ENCODE measurements at places on chromosomes 11 and 22.

GRCh38 chr11:117885777-117886176 is 9.3 kb upstream of the FXYD6 start:
- no peak for DNase-seq

DNA sequence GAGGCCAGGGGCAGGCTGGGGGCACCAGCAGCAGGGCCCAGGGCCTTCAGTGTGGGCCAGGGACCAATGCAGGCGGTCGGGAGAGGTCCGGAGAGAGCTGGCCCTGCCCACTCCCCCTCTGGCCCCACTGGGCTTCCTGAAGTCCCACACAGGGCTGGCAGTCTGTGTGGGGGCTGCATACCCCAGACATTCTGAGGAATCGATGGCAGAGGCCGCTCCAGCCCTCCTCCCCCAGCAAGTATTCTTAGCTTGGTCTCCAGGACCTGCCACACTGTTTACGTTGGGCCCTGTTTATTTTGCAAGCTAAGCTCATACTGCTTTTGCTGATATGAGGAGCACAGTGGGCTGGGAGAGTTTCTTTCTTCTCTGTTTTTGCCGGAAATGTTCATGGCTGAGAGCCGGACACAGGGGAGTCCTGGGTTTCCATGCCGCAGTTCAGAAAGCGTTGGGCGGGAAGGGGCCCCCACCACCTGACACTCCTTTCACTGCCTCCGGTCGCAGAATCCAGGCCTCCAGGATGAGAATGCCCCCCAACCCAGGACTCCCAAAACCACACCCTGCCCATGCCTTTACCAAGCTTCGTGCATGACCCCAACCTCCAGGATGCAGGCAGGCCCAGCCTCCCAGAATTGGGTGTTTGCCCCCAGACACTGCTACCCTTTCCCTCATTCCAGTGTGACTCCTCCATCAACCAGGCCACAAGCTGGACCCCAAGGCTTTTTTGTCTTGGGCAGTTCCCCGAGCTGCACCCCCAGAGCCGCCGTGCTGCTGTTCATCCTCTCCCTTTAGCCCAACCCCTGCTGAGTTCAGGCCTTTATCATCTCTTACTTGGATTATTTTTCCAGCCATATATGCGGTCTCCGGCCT is 81.8 kb upstream of the KCNQ1OT1 start:
- no peak for DNase-seq

GRCh38 chr11:28105869-28106268 is 2.1 kb downstream of the KIF18A start:
- DNase-seq = no peak

DNA sequence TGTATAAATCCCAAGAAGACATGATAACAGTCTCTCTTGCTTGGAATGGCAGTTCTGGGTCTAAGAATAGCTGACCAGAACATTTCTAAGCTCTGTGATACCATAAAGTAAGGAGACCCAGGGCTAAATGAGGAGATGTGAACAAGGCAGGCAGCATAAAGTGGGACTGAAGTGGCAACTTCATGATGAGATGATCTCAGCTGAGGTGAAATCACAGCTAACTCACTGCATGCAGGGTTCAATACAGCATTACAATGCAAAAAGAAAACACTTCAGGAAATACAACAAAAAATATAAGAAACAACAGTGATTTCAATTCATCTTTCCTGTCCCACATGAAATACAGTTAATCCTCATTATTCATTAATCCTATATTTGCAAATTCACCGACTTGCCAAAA is 44.6 kb downstream of the MRE11 start:
- DNase-seq = no peak

DNA sequence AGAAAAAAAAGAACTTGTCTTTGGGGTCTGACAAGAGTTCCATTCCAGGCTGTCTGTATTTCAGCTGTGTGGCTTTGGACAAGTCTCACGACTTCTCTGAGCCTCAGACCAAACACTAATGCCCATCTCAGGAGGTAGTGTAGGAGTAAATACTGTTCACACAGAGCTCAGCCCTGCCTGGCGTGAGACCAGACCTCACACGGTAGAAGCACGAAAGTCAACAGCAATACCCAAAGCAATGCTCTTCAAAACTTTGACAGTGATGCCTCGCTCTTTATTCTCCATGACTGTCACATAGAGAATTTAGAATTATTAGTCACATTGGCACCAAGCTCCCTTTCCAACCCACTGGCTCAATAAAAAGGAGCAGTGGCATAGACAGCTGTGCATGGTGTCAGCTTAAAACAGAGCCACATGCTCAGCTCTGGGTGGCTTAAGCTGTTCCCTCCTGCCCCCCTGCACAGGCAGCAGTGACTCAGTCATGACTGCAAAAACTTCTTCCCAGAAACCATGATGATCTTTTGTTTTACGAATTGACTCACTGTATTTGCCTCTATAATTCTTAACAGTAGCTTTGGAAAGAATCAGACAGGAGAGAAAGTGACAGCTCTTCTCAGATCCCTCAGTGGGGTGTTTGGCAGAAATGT is 74.0 kb upstream of the PHF21B start:
- DNase-seq = no peak

GRCh38 chr11:117738246-117738957 is 58.6 kb downstream of the DSCAML1 start:
- no peak for DNase-seq

DNA sequence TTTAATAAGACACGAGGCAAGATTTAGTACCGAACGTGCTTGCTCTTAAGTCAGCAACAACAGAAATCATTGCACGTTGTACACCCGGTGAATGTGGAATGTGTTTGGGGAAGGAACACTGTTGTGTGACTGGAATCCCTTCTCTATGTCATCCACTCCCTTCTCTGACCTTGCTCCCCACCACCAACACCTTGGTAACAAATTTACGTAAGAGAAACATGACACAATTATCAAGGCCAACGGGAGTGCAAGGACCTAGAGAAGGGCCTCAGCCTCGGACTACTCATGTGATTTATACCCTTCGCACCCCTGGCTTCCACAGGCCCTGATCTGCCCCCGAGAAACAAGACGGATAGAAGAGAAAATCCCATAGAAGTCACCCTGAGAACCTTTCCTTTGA is 236.2 kb downstream of the LARGE1 start:
- DNase-seq = no peak

DNA sequence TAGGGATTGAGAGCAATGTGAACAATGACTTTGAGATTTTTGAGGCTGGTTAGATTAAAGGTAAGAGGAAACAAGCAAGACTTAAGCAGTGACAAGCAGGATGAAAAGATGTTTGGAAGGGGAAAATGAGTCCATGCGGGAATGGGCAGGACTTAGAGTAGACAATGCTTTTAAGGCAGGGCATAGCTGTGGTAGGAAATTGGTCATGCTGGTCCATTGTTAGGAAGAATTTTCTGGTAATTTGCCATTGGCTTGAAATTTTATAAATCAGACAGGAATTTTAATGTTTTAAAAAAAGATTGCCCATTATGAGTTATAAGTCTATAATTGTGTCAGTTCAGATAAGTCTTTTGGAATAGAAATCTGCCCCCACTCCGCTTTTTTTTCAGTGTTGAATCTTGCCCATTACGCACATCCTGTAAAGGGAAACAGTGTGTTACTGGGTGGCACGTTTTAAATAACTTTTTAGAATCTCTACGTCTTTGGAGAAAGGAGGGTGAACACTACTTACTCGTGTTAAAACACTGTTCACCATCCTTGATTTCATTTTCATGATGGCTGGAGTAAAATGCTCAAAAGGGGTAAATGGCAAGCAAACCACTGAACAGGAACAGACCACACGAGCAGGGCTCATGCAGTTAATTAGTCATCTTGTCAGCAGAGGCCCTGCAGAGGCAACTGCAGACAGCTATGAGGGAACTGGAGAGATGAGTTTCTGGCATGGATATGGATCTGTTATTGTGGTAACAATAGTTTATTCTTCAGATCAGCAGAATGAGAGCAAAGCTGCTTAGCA is 25.0 kb downstream of the SWAP70 start:
- peak; percentile 62 for DNase-seq

DNA sequence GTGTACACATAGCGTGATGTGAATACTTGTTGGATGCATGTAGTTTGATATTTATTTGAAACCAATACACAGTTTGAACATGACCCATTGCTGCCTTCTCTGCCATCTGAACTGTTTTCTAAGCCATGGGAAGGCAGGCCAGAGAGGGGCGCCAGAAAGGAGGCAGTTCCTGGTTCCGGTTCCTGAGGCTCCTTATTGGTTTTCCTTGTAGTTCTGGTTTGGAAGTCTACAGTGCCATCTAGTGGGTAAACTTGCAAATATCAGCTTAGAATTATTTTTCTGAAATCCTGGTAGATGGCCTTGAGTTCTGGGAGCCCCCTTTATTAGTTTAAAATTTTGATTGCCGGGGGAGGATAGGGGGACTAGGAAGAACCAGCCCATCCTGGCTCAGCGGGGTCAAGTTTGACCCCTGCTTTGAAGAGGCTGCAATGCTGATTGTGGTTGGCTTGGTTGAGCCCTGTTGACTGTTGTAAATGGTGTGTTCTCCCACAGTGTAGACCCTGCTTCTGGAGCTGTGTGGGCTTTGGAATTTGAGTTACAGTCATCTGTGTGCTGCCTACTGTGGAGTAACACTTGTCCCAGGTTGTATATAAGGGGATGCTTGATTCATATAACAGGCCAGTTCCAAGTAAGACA is 48.4 kb downstream of the GRAMD1B start:
- DNase-seq = no peak

GRCh38 chr22:20145206-20145831 is 5.5 kb downstream of the CCDC188 start:
- DNase-seq = no peak

GRCh38 chr11:61682906-61683675 is 2.9 kb downstream of the DAGLA start:
- DNase-seq = no peak

- no peak for DNase-seq
These were observed 37.0 kb upstream of the ABTB2 start for GRCh38 chr11:34394771-34395300.

DNA sequence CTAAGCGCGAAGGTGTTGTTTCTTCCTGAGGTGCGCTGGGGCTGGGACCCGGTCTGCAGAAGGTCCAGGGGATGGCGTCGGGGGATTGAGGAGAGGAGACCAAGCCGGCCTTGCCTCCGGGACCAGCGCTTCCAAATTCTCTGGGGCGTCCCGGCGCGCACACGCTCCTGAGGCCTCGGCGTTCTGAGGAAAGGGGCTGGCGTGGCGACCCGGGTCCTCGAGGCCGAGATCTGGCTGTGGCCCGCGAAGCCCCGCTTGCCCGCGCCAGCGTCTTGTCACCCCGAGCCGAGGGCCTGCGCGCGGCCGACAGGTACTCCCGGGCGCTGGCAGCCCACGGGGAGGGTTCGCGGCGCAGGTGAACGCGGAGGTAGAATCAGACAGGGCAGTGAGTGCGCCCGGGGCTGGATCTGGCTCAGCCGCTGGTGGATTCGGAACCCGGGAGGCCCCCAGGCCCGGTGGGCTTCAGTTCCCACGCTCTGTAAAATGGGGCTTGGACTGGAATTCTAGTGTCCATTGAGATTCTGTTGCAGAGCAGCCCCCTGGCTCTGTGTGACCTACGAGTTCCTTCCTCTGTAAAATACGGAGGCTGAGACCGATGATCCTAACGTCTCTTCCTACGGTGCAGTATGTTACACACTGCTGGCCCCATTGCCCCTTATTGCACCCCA is 14.7 kb downstream of the SSH3 start:
- no peak for DNase-seq

DNA sequence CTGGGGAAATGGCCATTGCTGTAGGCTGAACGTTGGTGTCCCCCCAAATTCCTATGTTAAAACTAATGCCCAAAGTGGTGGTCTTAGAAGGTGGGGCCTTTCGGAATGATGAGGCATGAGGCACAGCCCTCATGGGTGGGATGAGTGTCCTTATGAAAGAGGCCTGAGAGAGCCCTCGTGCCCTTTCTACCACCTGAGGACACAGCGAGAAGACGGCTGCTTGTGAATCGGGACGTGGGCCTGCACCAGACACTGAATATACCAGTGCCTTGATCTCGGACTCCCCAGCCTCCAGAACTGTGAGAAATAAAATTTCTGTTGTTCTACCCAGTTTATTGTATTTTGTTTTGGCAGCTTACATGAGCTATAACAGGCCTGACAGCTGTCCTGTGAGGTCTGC is 162.9 kb upstream of the B3GAT1 start:
- no peak for DNase-seq

- peak; percentile 68 for DNase-seq
These were observed at the start of gene HBD for GRCh38 chr11:5234381-5234834. TSS of gene HBD (minus strand) at chr11:5234483. CDS start at chr11:5234433, 50 bp downstream.

DNA sequence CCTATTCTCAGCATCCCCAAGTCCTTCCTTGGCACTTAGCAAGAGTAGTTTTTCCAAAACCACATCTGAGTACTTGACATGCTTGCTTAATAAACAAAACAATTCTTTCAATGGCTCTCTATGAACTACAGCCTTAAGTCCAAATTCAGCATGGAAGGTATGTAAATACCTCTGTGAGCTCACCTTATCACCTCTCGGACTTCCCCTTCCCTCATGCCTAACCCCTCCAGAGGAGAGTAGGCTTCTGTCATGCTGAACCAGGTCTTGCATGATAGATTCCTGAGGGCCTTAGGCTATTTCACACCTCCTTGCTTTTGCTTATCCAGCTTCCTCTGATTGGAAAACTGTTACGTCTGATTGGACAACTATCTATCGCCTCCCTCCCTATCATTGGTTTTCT is 312.9 kb upstream of the CCDC90B start:
- DNase-seq = no peak

DNA sequence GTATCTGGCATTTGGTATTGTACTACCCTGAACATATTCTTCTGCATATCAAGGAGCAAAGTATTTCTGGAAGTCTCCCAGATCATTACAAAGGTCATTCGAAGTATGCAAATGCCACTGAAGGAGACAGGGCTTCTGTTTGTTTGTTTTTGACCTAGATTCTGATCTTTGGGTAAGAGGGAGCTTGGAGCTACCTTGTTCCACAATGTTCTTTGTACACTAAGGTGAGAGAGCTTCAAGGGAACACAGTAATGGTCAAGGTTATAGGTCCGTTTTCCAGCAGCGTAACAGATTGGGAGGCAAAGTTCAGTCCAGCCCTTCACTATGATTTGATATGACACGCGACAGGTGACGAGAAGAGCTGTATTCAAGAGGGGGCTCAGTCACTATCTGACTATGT is 10.0 kb downstream of the OPCML start:
- DNase-seq = no peak

DNA sequence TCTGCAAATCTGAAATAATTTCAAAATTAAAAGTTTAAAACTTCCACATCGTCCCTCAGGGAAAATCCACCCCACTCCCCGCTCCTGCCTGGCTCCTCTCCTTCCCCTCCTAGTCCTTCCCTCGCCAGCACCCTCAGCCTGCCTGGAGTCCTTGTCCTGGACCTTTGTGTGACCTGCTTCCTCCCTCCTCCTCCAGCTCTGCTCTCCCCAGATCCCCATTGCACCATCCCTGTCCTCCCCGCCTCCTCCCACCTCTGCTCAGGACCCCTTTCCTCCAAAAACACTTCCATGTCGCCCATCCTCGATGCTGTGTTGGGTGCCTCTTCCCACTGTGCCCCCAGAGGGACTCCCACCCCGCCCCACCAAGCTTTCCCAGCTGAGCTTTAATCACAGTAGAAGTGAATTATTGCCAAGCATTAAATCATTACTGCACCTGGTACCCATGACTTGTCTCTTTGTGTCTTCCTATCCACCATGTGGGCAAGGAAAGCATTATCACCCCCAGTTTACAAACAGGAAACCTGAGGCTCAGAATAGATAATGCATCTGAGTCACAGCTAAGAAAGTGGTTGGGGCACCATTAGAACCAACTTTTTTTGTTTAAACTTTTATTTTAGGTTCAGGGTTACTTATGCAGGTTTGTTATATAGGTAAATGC is 2.4 kb upstream of the ZP1 start:
- no peak for DNase-seq

- no peak for DNase-seq
These were observed 711.6 kb downstream of the METTL15 start for GRCh38 chr11:28819741-28820140.

- DNase-seq = no peak
These were observed 28.2 kb downstream of the PIK3IP1 start for GRCh38 chr22:31263896-31264640.
